ENCODE measurements at places on chromosomes 12 and 14.
A peak's percentile ranks its signal among the peaks of the same experiment; 100 is the strongest.

- no peak for DNase-seq
These were observed 139.2 kb downstream of the C12orf75 start for GRCh38 chr12:105469701-105470100.

DNA sequence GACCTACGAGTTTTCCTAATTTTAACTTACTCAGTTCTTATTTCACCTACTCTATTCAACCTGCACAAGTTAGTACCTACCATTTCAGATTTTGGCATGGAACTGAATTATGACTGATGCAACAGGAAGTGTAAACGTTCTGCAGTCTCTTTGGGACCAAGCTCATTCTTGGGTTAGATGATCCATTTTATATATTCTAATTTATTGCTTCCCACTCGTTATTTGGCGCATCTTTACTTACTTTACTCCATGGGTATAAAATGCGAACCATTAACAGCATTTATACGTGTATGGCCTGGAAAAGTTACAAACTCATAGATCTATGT, 1.0 kb upstream of the EML1 start:
- no peak for DNase-seq

GRCh38 chr12:91172096-91172495, 10.5 kb downstream of the DCN start:
- no peak for DNase-seq

DNA sequence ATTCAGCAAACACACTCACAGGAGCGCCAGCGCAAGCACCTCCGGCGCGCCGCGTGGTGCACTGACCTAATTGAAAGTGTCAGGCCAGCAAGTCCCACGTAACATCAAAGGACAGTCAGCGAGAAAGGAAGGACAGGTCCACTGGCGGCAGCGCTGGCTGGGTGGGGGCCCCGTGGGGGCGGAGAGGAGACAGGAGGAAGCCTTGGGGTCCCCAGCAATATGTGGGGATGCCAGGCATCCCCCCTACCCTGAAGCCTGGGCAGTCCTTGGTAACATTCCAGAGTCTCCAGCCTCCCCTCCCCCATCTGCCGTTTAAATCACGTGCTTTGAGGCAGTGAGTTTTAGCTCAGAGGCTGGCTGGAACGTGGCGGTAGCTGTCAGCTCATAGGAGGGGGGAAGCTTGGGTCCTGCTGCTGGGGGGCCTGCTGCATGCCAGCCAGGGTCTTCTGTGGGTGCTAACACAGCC, 159.2 kb downstream of the CALM1 start:
- DNase-seq = no peak

GRCh38 chr12:108116699-108117098, 12.4 kb upstream of the WSCD2 start:
- no peak for DNase-seq

DNA sequence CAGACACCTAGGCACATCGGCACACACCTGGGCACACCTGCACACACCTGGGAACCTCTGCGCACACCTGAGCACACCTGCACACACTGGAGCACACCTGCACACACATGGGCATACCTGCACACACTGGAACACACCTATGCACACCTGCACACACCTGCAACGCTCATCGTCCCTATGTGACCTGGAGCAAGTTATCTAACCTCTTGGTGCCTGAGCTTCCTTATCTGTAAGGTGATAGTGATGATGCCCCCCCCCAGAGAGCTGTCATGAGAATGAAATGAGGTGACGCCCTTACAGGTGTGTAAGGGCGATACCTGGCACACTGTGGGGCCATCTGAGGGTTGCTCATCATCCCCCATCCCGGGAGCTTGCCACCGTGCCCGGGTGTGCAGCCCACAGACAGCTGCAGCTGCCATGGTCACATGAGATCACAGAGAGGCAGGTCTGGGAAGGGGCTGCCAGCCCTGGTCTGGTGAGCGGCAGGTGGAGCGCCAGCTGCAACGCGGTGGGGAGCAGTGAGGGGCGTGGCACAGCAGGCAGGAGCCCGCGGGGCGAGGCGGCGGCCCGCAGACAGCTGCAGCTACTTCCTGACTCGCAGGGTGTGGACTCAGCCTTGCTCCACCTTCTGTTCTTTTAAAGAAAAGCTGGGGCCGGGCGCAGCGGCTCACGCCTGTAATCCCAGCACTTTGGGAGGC, 59.9 kb upstream of the FBRSL1 start:
- peak; percentile 91 for DNase-seq

- no peak for DNase-seq
These were observed 185.0 kb downstream of the DPF3 start for GRCh38 chr14:72708708-72709475.

- DNase-seq = no peak
These were observed 583.7 kb upstream of the USP15 start for GRCh38 chr12:61676520-61676919.

DNA sequence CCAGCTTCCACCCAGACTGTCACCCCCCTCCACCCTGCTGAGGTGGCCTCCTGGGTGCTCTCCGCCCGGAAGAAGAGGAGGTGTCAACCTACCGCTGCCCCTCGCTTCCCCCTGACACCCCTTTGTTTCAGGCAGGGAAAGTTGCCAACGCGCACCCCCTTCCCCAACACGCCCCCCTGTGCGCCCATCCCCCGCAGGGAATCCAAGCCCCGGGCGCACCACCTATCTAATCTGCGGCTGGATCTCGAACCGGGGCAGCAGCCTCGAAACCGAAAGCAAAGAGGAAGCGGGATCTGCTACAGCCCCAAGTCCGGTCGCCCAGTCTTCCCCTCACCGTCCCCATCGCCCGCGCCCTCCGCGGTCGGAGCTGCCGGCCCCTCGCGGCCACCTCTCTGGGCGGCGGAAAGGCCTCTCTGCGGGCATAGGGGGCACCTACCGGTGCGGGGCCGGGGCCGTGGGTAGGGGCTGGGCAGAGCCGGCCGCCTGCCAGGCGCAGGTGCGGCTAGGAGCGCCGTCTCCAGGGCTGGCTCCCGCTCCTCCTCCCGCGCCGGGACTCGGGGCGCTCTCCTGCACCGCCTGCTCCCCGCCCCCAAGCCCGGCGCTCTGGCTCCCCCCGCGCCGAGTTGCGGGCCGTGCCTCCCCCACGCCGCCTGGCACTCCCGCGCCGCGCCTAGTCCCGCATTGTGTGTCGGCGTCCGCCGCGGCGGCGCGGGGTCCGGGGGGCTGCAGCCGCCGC, 18.3 kb upstream of the PLEKHH1 start:
- peak; percentile 41 for DNase-seq

DNA sequence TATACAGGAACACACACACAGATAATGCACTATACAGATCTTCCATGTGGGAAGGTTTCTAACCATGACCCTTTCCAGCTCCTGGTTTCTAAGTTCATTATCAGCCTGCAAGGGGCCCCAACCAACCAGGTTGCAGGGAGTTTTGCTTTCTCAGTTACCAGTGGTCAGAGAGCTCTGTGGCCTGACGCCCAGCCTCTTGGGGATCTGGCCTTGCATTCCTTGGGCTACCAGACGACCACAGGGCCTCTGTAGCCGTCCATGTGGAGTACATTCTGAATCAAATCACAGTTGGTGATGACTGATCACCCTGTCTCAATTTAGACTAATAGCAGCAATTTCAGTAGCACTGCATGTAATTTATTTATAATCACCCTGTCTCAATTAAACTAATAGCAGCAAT, 47.5 kb downstream of the PAH start:
- DNase-seq = no peak

DNA sequence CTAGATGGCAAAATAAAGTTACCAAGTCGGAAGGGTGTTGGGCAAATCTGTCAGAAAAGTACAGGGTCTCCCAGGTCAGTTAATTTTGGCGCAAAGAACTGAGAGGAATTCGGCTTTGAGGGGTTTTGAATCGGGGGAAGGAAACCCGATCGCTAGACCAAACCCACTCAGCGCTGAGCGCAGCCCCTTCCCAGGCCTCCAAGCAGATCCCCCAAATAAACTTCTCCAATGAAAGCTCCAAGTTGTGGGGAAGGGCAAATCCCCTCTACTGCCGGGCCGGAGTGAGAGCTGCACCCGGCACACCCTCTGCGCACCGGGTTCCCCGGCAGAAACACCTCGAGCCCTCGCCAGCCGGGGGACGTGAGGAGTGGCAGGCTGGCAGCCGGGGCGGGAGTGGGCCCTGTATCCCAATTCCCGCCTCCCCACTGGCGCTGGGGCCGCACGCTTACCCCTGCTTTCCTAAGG, 441 bp downstream of the E2F7 start:
- DNase-seq = peak; percentile 56

DNA sequence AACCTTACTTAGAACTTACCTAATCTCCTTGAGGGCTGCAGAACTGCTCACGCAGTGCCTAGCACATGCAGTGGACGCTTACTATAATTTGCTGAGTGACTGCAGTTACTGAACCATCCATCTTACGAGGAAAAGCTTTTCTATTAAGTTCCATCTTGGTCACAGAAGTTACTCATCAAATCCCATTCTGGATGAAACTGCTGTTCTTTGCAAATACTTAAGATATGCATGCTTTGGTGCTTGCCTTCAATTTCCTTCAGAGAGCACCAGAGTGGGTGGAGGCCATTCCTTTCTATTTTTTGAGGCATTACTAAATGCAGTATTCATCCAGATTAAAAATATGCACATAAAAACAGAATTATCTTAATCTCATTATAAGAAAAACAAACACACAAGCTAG, 17.7 kb upstream of the PELI2 start:
- DNase-seq = no peak

- DNase-seq = no peak
These were observed 97.1 kb upstream of the PRICKLE1 start for GRCh38 chr12:42686514-42687172.

DNA sequence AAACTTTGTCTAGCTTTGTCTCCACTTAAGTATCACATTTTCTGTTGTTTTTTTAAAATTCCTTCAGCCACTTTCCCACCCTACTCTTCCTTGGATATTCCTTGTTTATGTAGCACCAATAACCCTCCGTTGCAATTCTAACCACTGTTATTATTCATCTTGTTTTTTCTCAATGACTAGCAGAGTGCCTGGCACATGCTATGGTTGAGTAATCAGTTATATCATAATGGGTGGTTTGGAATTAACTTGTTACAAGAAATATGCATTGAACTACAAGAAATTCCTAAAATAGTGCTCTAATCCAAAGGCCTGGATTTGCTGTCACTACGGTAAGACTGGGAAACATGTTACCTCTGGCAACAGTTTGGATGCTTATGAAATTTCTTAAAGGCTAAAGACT, 756.6 kb downstream of the NOVA1 start:
- no peak for DNase-seq

GRCh38 chr12:90515199-90516175, 439.5 kb downstream of the CCER1 start:
- DNase-seq = no peak

DNA sequence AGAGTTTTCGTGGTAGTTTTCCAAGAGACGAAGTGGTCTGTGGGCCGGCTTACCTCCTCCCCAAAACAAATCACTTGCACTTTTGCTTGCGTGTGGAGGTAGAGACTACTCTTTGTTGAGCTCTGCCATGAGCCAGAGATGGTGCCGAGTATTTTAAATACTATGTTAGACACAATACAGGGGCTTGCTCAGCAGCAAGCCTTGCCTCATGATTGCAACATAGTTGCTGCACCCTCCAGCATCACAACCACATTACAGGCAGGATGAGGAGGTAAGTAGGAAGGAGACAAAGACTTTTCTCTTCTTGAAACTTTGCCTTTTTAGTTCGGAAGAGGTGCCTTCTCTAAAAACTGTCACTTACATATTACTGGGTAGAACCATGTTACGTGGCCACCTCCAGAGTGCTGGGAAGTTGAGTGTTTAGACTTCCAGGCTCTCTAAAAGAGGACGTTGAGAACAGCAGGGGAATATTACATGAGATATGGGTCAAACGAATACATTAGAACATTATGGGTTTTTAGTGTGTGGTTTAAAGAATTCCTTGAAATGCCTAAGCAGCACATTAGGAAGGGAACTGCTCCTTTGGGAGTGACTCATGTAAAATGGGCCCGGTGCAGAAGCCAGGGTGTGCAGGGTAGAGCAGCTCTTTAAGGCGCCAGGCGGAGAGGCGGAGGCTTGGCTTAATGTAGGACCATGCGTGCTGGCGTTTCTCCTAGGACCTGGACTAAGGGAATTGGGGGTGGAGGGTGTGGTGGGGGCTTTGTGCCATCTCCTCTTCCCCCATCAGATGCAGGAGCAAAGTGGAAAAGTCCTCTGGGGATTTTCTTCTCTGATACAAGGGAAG, 110.6 kb upstream of the PRMT8 start:
- no peak for DNase-seq

DNA sequence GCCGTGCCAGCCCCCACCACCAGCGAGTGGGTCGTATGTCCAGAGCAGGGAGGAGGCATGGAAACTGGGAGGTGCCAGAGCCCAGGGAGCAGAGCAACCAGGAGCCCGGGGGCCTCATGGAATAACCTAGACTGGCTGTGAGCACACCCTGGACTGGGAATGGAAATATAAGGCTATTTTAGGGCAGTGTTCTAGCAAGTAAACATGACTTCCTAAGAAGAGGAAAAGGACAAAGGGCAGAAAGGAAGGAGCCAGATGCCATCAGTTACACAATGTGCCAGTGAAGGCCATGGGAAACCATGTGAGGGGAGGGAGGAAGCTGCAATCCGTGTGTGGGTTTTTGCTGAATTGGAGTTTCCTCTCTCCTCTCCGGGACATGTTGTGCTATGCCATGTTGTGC, 18.7 kb upstream of the CPM start:
- DNase-seq = no peak

GRCh38 chr14:70398706-70399431, 18.0 kb downstream of the SYNJ2BP start:
- DNase-seq = no peak

- no peak for DNase-seq
These were observed 270.7 kb downstream of the TMEM132C start for GRCh38 chr12:128537668-128538067.

DNA sequence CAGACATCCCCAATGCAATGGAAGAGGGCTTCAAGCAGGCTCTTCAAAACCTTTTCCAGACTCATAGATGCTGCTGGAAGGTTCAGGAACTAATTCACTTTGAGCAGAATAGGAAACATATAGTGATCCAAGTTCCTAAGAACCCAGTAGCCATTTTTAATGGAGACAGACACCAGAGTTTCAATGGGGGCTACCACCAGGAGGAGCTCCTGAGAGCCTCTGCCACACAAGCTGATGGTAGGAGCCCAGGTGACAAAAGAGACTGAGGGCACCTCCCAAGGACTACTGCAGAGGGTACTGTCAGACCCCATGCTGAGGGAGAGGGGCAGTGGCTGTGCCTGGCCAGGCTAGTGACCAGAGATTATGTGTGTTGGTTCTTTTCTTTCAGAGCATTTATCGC, 45.9 kb downstream of the IFNG start:
- no peak for DNase-seq

DNA sequence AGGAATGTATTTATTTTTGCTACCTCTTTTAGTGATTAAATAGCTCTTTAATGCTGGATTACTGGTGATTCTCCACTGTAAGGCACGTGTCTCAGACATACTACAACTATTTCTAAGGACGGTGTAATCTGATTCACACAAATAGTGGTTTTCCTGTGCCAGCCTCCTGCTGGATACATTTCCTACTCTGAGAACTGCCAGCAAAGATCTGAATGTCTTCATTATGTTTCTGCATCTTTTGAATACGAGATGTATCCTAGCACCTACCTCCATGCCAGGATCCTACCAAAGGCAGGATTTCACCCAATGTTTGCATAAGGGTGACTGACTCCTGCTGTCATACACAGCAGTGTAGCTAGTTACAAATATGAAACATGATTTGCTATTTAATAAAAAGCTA, 120.6 kb downstream of the PRICKLE1 start:
- DNase-seq = no peak

GRCh38 chr12:58593557-58594304, 326.6 kb downstream of the LRIG3 start:
- no peak for DNase-seq
